ENCODE measurements at places on chromosomes 7 and 10. TPM values are rescaled to one million over a fixed set of nuclear protein-coding genes. Genes with fewer than 3 reads are reported as not detected.

AKR1D1 gene
- total RNA-seq, result not detected

PRSS58 gene
- not detected for total RNA-seq

AP1S1 gene
- total RNA-seq, result 201 TPM

SPDYE2B gene
- not detected for total RNA-seq

IDI2 gene
- total RNA-seq, result not detected

OR2A5 gene
- total RNA-seq, result not detected

BTBD16 gene
- not detected for total RNA-seq

WNT2 gene
- total RNA-seq, result 3.6 TPM

ICA1 gene
- total RNA-seq, result 1.3 TPM

NKX2-3 gene
- total RNA-seq, result not detected

ITIH5 gene
- total RNA-seq, result under 0.01 TPM

DDC gene
- not detected for total RNA-seq

MBL2 gene
- total RNA-seq, result not detected

RBM17 gene
- 54.7 TPM for total RNA-seq

CRHR2 gene
- total RNA-seq, result not detected

CTNNA3 gene
- not detected for total RNA-seq

MRC1 gene
- total RNA-seq, result 0.12 TPM

OR2A1 gene
- total RNA-seq, result not detected

HOXA1 gene
- under 0.01 TPM for total RNA-seq

SLC39A12 gene
- total RNA-seq, result under 0.01 TPM
